ENCODE measurements at places on chromosomes 4 and X. TPM values are rescaled to one million over a fixed set of nuclear protein-coding genes. Genes with fewer than 3 reads are reported as not detected.

Gene ZFP42
- polyA plus RNA-seq, result not detected

- no peak for DNase-seq
These were observed 738.3 kb upstream of the TENM3 start for GRCh38 chr4:181504924-181505323.

GRCh38 chr4:138865765-138866164 lies 149.8 kb upstream of the NOCT start:
- DNase-seq, result no peak

DNA sequence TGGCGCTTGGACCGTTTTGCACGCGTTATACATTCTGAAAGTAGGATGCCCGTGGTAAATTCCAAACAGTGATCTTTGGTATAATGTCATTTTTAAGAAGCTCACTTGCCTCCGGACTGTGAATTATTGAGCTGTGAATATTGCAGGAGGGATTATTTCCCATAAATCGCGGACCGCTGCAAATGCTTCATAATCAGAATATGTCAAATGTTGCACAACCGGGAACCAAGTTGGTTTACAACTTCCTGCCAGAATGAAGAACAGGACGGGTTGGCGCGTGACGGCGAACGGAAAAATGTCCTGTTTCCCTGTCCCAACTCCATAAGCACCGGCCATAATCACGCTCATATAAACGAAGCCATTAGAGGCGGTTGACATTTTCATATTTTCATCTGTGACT lies 67.6 kb downstream of the SHOX start:
- DNase-seq, result no peak

Gene PPP4R3C
- polyA plus RNA-seq, result not detected

DNA sequence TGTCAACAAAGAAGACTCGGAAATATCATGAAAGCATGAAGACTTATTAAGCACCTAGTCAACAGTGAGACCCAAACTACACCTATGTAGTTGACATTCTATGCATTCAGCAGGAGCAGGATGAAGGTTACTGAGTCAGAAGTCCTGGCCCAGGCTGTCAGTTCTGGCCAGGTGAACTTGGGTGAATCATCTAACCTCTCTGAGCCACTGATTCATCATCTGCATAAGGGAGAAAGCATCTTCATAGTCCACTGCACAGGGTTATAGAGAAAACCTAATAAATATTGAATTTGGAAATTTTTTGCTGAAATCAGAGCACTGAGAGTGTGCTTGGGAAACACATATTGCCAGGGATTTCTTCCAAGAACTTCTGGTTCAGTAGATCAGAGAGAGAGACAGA lies 296.0 kb upstream of the SFRP2 start:
- DNase-seq, result no peak
